ENCODE measurements at places on chromosomes 1 and 21.

DNA sequence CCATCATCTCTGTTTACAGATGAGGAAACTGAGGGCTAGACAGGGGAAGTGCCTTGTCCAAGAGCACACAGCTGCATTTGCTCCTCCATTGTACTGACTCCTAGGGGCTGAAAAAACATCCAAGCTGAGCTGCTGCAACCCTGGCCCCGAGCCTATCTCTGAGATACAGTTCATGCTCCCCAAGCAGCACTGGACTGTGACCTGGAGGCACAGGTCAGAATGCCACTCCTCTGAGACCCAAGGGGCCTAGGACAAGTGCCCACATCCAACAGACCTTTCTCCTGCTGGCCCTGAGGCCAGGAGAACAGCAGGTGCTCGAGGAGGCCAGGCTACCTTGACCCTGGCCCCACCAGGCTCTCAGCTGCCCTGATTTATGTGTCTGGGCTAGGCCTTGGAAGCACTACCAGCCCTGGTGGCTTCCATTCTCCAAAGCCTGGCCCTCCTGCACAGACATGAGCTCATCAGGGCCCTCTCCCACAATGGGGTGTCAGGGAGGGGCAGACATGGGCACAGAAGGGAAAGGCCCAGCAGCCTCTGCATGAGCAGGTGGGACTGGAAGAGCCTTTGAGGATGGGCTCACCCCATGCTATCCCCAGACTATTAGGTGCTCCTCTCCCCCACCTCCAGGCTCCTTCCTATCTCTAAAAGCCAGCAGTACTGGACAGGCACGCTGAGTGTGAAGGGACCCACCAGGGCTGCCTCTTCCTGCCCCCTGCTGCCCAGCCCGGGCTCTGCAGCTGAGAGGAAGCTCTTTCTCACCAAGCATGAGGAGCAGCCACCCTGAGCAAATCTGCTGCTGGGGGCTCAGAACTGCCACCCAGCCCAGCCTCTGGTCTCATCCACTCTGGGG, 18.8 kb downstream of the ADGRB2 start:
- peak; percentile 67 for DNase-seq

DNA sequence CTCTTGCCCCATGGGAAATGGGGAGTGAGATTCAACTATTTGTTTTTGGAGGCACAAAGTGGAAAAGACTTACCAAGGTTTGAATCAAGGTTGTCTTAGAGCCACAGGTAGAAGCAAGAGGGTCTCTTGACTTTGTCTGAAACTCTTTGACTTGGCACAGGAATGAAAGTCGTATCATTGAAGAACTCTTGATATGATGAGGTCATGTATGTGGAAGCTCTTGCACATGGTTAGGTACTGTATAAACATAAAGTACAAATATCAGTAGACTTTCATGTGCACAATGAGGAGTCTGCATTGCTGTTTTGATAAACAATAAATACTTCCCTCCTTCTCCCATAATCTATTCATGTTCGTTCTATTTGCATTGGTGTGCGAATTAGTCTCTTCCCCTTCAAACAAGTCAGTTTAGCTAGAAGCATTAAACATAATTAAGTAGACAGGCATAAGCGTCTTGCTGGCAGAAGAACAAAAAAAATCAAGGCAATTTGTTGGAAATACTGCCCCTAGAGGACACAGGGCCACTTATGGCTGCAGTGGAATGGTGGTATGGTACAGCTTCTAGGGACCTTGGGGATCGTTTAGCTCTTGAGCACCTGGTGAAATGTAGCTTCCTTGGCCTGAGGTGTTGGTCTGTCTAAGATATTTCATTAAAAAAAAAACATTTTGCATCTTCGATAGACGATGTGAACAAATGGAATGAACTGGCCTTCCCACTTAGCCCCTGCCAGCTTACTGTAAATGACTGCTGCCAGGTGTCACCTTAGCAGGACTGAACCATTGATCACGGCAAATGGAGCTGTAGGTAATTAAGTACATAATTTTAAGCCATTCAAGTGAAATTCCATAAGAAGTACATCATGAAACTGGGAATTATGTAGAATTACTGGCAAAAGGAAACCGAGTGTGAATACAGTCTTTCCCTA, 218.0 kb upstream of the GALNT2 start:
- DNase-seq: peak; percentile 18

GRCh38 chr1:158048371-158049067, 55.1 kb downstream of the KIRREL1 start:
- DNase-seq: no peak

DNA sequence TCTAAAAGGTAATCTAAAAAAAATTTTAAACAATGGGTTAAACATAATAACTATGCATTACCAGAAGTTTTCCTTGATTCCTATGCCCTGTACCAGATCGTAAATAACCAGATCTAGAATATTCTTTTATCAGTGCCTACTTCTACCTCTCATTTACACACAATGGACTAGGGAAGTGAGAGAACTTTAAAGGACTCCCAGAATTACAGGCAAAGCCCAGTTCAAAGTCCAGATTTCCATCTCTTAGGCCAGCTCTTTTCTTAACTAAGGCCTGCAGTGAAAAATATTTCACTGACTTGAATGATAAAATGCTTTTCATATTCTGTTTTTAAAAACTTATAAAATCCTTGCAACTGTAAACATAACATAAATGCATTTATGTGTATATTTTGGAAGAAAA, 32.6 kb downstream of the ESRRG start:
- DNase-seq: no peak

DNA sequence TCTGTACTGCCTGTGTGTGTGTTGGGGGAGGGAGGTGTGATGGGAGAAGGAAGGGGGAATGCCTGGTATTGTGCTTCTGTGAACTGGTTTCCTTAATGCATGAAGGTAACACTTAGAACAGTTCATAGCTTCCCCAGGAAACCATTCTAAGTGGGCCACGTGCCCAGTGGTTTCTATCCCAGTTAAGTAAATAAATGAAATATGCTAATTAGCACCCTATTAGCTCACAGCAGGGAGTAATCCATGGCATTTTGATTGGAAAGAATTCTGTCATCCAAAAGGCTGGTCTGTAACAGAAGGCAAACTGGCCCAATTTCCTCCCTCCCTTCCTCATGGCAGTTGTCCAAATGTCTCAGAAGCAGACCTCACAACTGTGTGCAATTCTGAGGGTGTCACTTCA, 199.3 kb downstream of the TTLL7 start:
- peak; percentile 47 for DNase-seq

GRCh38 chr1:110196917-110197765, 13.0 kb upstream of the KCNC4 start:
- DNase-seq: peak; percentile 34

GRCh38 chr21:45423968-45424853, 19.2 kb downstream of the COL18A1 start:
- no peak for DNase-seq

DNA sequence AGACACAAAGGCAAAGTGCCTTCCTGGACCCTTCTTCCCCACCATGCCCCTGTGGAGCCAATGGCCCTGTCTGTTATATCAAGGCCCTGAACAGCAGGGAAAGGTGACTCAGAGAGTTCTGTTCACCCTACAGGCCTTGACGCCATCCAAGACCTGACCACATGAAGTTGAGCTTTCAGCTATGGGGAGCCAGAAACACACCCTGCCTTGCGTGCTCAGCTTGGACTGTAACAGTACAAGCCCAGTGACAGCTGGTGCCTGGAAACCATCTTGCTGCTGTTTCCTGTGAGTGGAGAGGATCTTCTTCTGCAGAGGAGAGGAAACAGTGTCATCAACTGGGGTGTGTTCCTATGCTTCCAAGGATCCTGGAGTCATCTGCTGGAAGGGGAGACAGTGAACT, 165.0 kb upstream of the IRF2BP2 start:
- no peak for DNase-seq

DNA sequence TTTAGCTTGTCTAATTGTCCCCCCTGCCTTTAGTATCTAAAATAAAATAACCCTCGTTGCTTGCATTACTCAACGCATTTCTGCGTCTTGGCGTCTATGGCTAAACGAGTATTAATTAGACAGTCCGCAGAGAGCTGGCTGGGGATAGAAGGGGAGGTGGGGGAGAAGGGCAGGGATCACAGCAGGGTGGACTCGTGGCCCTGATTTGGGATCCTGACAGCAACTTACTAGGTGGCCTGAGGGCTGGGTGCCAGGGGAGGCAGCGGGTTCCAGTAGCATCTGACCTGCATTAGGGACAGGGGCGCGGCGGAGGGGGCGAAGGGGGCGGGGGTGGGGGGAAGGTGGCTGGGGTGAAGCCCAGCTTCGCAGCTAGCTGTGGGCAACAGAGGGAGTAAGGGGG, 1.1 kb upstream of the BACE2 start:
- no peak for DNase-seq

DNA sequence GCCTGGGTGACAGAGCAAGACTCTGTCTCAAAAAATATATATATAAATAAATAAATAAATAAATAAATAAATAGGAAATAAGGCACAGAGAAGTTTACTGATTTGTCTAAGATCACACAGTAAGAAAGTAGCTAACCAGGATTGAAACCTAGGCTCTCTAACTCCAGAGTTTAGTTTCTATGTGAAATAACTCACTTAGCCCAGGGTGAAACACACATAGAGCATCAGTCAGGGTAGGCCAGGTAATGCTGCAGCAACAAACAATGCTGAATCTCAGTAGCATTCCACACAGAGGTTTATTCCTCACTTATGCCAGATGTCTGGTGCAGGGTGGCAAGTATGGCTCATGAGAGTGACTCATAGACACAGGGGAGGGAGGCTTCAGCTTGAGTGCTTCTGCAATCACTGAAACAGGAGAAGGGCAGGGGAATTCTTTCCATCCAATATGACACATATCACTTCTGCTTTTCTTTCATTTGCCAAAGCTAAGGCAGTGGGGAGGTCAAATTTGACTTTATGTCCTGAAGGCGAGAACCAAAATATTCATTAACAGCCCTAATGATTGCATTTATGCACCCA, 37.1 kb upstream of the KANK4 start:
- peak; percentile 77 for DNase-seq

Data from fibroblast of skin of scalp (primary cell).